ENCODE measurements at places on chromosomes 16 and 17.
A peak's percentile ranks its signal among the peaks of the same experiment; 100 is the strongest.

DNA sequence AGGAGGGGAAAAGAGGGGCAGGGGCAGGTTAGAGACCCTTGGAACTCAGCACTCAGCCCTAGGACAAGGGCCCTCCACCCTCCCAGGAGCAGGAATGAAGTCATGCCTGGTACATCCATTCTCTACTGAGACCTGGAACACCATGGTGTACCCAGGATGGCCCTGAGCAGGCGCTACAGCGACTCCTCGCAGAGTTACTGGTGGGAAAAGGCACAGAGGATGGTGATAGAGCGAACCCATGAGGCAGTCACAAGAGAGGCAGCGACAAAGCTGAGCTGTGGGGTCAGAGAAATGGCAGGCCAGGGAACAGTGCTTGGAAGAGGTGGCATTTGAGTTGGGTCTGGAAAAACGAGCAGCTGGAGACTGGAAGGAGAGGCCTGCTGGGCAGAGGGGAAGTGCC lies 37.5 kb downstream of the SRCIN1 start:
- no peak for DNase-seq

DNA sequence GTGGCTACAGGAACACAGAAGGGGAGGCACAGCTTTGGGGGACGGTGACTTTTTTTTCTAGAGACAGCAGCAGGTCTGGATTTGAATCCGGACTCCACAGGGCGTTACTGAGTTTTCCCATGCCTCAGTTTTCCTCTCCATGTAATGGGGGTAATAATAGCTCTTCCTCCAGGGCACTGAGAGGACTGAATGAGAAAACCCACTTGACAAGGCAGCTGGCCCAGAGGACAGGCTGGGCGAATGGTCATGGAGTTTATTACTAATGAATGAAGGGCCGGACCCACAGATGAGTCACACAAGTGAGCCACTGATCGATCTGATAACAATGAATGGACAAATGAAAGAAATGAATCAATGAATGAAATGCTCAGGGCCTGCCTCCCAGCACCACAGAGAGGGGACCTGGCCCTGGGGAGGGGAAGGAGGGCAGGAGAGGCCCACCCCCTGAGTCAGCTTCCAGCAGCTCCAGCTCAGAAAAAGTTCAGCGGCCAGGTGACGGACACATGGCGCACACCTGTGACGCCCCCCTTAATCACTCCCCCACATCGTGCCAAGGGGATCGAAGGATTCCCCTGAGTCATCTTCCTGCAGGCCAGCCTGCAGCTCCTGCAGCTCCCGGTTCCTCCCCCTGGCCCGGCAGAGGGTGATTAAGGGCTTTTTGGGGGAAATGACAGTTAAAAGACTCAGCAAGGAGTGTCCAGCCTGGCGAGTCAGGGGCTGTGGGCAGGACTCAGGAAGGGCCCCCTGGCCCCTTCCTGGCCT lies 54.3 kb downstream of the SOCS1 start:
- DNase-seq = no peak

DNA sequence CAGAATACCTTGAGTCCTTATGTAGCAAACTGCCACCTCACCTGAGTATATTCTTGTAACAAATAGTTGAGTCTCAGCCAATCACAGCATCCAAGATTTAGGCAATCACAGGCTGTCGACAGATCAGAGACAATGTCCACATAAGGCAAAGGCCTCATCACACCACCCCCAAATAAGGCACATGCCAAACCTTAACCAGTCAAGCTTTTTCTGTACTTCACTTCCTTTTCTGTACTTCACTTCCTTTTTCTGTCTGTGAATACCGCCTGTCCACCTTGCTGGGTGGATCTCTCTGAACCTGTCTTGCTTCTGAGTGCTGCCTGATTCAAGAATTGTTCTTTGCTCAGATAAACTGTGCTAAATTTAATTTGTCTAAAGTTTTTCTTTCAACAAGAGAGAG lies 210.4 kb upstream of the N4BP1 start:
- DNase-seq = no peak

DNA sequence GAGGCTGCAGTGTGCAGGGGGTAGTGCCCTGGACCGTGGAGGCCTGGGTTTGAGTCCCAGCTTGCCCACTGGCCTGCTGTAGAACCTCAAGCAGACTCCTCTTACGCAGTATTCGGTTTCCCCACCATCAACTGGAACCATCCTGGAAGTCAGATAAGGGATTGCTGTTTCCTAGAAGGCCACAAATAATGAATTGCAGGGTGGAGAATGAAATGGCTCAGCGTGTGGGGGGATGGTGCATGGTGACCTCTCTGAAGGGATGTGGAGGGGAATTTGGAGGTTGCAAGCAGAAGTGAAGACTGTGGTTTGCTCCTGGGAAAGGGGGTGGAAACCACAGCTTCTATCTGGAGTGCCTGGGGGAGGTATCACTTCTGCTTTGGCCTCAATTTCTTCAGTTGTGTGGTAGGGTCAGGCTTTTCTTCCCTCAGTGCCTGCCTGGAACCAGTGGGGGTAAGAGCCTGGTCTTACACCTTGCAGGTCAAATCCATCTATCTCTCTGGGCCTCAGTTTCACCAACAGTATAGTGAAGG lies 1.7 kb downstream of the ADGRG5 start:
- peak; percentile 17 for DNase-seq
